Left kidney (tissue), 8 donors: ENCODE measurements at places on chromosomes 7 and 10. TPM values are rescaled to one million over a fixed set of nuclear protein-coding genes. Genes with fewer than 3 reads are reported as not detected.

Gene SAMD9L
- polyA plus RNA-seq = 4.1 TPM

Gene HKDC1
- 15.3 TPM for polyA plus RNA-seq

Gene TMEM209
- polyA plus RNA-seq = 32.2 TPM

Gene C10orf67
- polyA plus RNA-seq = 2.7 TPM
